Immature natural killer cell (primary cell): ENCODE measurements at places on chromosomes 2 and 18. TPM values are rescaled to one million over a fixed set of nuclear protein-coding genes. Genes with fewer than 3 reads are reported as not detected.

- peaks cover 6% of the 10 kb centered on the region for H3K27me3 ChIP-seq
- no peak for DNase-seq
- H3K4me3 ChIP-seq = no peak overlapping the region
- no peaks in the 10 kb centered on the region for H3K36me3 ChIP-seq
- peaks cover 6% of the 10 kb centered on the region for H3K4me1 ChIP-seq
- H3K27ac ChIP-seq = no peak overlapping the region
These were observed 6.3 kb downstream of the COBLL1 start for GRCh38 chr2:164835302-164835701.

DNA sequence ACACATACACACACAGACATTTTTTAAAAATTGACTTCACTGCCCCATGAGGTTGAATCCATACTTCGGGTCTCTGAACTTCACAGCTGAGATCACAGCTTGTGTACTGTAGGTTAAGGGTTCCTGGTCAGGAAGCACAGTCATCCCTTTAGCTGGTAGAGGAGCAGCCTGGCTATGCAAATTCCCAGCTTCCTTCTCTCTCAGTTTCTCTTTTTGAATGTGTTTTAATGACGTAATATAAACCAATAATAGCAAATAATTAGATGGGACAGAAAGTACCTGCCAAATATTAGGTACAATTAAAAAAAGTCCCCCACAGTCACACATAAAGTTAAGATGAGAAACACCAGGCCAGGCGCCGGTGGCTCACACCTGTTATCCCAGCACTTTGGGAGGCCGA is 178.7 kb downstream of the ZNF385B start:
- H3K36me3 ChIP-seq = no peaks in the 10 kb centered on the region
- no peaks in the 10 kb centered on the region for H3K27me3 ChIP-seq
- no peak for DNase-seq
- no peak overlapping the region for H3K4me3 ChIP-seq
- no peak overlapping the region for H3K27ac ChIP-seq

- H3K27ac ChIP-seq = no peak overlapping the region
- DNase-seq = no peak
- no peaks in the 10 kb centered on the region for H3K27me3 ChIP-seq
These were observed 68.3 kb downstream of the BABAM2 start for GRCh38 chr2:27958711-27959378.

DNA sequence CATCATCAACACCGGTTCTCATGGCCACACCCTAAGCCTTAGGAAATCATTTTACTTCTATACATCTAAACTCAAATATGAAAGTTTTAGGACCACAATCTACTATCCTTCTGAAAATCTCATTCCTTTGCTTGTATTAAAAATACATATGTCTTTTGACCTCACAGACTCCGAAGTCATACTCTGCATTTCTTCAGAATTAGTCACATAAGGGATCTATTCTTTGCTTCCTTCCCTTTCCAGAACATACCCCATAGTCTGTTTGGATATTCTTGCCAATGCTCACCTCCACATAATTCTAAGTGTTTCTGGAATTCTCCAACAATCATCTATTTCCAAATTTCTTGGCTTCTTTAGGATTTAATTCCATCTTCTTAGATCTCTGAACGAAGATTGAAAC is 14.2 kb upstream of the DSG1 start:
- H3K27ac ChIP-seq = no peak overlapping the region
- H3K4me1 ChIP-seq = no peaks in the 10 kb centered on the region
- H3K36me3 ChIP-seq = no peaks in the 10 kb centered on the region
- no peak for DNase-seq

GRCh38 chr2:219783359-219783975 is 156.0 kb downstream of the SLC4A3 start:
- H3K4me1 ChIP-seq = no peaks in the 10 kb centered on the region
- H3K4me3 ChIP-seq = no peak overlapping the region
- no peaks in the 10 kb centered on the region for H3K36me3 ChIP-seq

SCG2 gene
- polyA plus RNA-seq = not detected

PCARE gene
- polyA plus RNA-seq = not detected

RIT2 gene
- polyA plus RNA-seq = not detected

REG3A gene
- not detected for polyA plus RNA-seq

TRIB2 gene
- polyA plus RNA-seq = 82.6 TPM
